ENCODE measurements at places on chromosomes 12 and 14. TPM values are rescaled to one million over a fixed set of nuclear protein-coding genes. Genes with fewer than 3 reads are reported as not detected.

DNA sequence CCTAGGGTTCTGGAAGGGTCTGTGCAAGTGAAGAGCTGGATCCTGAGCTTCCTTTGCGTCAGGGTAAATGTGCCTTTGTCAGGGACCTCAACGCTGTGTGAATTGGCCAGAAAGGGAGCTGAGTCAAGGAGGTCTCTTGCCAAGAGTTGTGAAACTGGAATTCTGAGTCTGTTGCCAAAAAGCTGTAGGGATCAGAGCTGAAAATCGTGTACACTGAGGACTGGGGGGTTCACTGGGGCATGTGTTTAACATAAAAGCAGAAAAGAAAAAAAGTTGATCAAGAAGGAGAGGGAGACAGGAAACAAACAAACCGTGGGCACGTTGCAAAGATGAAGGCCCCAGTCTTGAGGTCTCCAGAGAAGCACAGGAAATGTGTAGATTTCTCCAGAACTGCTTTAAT is 1081.5 kb downstream of the VRK1 start:
- no peaks in the 10 kb centered on the region for H3K4me1 ChIP-seq

GRCh38 chr12:751192-751998 is 984 bp upstream of the WNK1 start:
- peak overlapping the region; percentile 58 for H3K4me3 ChIP-seq
- H3K27me3 ChIP-seq = no peaks in the 10 kb centered on the region

DNA sequence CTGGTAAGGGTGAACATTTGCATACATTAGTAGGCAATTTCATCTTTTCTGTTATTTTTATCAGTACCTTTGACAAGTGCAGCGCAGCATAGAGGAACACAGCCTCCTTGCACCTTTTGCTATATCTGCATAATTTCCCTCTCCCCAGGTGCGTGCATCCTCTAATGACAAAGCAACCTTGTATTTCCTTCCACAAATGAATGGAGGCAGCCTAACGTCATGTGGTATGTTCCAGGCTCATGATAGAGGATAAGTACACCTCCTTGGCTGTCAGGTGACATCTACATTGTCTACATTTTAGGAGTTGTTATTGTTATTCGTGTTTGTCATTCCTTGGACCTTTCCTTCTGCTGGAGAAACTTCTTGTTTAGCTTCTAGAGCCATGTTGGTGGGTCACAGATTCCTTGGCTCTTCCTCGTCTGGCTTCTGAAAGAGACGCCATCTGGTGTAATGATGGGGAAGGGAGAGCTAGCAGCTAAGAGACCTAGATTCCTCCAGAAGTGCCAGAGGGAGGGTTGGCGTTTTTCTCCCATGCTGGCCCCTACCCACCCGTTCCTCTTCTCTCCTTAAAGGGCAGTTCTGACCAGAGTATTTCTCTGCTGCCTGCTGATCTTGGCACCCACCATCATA is 37.0 kb downstream of the EVL start:
- H3K27ac ChIP-seq = no peak overlapping the region
- H3K36me3 ChIP-seq = peaks cover 3% of the 10 kb centered on the region
- no peaks in the 10 kb centered on the region for H3K27me3 ChIP-seq

The SMIM41 gene
- 2.0 TPM for total RNA-seq

GRCh38 chr12:93526786-93527428 is 45.6 kb upstream of the SOCS2 start:
- H3K27me3 ChIP-seq = no peaks in the 10 kb centered on the region
- peak; percentile 95 for DNase-seq
- peaks cover 2% of the 10 kb centered on the region for H3K4me1 ChIP-seq
- H3K4me3 ChIP-seq = no peak overlapping the region

DNA sequence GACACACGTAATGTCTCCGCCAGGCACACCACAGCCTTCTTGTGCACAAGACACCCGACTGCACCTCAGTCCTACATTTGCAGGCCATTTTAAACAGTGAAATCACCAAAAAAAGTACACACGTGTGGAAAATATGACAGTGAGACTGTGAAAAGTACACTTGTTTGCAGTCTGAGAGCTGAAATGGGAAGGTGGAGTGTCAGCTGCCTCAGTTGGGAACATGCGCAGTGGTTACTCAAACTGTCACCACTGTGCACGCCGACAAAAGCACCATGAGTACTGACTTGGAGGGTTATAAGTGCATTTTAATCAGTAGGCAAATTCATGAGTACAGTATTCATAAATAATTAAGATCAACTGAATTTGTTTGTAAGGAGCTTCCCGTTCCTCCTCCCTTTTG is 15.8 kb downstream of the VPS33A start:
- H3K27ac ChIP-seq = no peak overlapping the region
- no peaks in the 10 kb centered on the region for H3K27me3 ChIP-seq
- H3K4me3 ChIP-seq = no peak overlapping the region
- no peaks in the 10 kb centered on the region for H3K36me3 ChIP-seq
- DNase-seq = no peak

The RAN gene
- 409 TPM for total RNA-seq

DNA sequence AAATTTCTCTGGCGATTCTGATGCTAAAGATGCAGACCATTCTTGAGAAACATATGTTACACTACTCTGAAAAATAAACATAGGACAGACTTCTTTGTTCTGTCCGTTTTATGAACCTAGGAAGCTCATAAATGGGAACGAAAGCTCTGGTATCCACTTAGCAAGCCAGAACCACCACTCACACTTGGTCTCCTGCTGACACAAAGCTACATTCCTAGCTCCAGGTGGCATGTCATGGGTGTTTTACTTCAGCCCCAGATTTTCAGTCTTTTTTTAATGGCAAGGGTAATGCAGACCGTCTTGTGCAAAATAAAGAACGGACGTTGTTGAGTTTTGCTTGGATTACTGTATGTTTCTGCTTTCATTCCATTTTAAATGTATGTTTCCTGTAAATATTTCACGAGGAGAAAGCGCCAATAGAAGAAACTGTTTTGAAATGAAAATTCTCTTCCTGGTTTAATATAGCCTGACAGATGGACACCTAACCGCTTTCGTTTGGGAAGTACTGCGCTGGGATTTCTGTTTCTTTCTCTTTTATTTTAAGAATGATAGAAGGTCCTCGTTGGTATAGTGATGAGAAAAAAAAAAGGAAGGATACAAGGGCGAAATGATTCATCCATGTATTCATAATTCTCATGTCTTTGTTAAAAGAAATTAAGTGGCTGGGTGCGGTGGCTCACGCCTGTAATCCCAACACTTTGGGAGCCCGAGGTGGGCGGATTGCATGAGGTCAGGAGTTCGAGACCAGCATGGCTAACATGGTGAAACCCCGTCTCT is 871 bp upstream of the COQ5 start:
- no peaks in the 10 kb centered on the region for H3K27me3 ChIP-seq
- H3K4me1 ChIP-seq = peaks cover 5% of the 10 kb centered on the region
- peak overlapping the region; percentile 93 for H3K27ac ChIP-seq

DNA sequence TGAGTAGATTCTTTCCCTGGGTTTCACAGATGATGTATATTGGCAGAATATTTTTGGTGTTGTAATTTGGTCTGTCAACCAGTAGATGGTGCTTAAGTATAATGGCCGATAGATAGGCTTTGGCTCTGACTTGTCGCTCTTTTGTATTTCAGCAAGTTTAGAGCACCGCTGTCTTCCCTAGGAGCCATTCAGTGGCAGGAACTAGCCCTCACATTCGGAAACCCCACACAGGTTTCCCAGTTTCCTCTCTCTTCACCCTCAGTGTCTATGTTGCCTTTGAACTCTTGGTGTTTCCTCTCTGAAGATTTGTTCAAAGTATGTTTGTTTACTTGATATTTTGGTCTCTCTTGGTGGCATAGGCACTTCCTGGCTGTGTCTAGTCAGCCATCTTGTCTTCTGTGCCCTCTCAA is 102.2 kb downstream of the GPHN start:
- H3K4me3 ChIP-seq = no peak overlapping the region
- no peaks in the 10 kb centered on the region for H3K36me3 ChIP-seq
- H3K27me3 ChIP-seq = no peaks in the 10 kb centered on the region
- no peak for DNase-seq

DNA sequence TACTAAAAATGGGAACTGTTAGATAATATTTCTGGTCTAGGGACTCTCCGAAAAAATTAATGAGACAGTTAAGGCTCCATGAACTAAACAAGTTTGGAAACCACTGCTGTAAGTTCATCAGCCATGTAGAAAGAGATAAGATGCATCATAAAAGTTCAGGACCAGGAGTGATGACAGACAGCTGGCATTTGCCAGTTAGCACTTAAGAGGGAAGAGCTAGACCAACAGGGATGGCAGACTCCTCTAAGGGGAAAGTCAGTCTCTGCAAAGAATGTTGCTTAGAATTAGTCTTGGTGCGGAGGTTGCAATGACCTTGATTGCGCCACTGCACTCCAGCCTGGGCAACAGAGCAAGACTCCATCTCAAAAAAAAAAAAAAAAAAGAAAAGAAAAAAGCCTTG is 129.4 kb downstream of the SYNE2 start:
- H3K27me3 ChIP-seq = no peaks in the 10 kb centered on the region
- no peak overlapping the region for H3K27ac ChIP-seq
- H3K4me3 ChIP-seq = no peak overlapping the region
- DNase-seq = no peak
- H3K36me3 ChIP-seq = no peaks in the 10 kb centered on the region
- H3K4me1 ChIP-seq = no peaks in the 10 kb centered on the region

DNA sequence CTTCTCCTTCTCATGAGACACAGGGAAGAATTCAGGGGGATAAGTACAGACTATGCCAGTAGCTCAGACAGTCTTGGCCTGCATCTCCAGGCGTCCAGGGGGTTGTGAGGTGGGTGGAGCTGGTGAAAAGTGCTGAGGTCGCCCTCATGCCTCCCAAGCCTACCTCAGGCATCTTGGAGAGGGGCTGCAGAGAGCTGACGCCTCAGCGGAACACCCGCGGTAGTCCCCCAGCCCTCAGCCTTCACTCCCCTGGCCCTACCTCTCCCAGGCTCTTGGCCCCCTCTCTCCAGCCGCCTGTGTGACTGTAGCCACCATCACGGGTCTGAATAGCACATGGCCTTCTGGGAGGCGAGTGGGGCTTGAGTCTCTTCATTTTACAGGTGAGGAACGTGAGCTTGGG is 59.8 kb upstream of the DLK1 start:
- no peaks in the 10 kb centered on the region for H3K27me3 ChIP-seq
- no peak overlapping the region for H3K4me3 ChIP-seq
- no peaks in the 10 kb centered on the region for H3K36me3 ChIP-seq
- no peak overlapping the region for H3K27ac ChIP-seq
- peaks cover 2% of the 10 kb centered on the region for H3K4me1 ChIP-seq

The NOPCHAP1 gene
- 12.2 TPM for total RNA-seq

- H3K27ac ChIP-seq = no peak overlapping the region
- H3K36me3 ChIP-seq = no peaks in the 10 kb centered on the region
- H3K4me1 ChIP-seq = no peaks in the 10 kb centered on the region
- no peak for DNase-seq
Measured at GRCh38 chr12:130478786-130479185, 141.1 kb downstream of the PIWIL1 start.

- no peak overlapping the region for H3K27ac ChIP-seq
- no peak overlapping the region for H3K4me3 ChIP-seq
Measured at GRCh38 chr14:97411938-97412612, 614.9 kb downstream of the VRK1 start.

The GPRC5A gene
- 2.3 TPM for total RNA-seq

DNA sequence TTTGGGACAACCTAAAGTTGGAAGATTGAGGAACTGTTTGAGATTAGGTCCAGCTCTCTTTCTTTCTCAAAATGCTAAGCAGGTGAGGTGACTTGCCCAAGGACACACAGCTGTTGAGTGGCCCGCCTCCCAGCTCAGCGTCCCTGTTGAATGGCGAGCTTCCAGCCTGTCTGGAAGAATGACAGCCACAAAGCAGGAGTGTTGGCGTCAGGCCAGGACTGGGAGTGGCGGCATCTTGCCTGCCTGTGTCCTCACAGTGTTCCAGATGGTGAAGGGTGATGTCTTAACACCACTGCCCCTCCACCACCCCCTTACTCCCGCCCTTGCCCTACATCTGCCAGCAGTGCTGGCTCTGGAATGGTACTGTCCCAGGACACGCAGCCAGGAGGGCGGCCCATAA is 4.4 kb upstream of the CEBPE start:
- no peak overlapping the region for H3K27ac ChIP-seq
- no peaks in the 10 kb centered on the region for H3K36me3 ChIP-seq
- H3K4me1 ChIP-seq = peaks cover 3% of the 10 kb centered on the region

The NELL2 gene
- 0.26 TPM for total RNA-seq

GRCh38 chr14:21182166-21182565 is 26.3 kb upstream of the OR5AU1 start:
- H3K36me3 ChIP-seq = no peaks in the 10 kb centered on the region
- no peak overlapping the region for H3K4me3 ChIP-seq
- DNase-seq = no peak
- no peaks in the 10 kb centered on the region for H3K27me3 ChIP-seq
- no peak overlapping the region for H3K27ac ChIP-seq

DNA sequence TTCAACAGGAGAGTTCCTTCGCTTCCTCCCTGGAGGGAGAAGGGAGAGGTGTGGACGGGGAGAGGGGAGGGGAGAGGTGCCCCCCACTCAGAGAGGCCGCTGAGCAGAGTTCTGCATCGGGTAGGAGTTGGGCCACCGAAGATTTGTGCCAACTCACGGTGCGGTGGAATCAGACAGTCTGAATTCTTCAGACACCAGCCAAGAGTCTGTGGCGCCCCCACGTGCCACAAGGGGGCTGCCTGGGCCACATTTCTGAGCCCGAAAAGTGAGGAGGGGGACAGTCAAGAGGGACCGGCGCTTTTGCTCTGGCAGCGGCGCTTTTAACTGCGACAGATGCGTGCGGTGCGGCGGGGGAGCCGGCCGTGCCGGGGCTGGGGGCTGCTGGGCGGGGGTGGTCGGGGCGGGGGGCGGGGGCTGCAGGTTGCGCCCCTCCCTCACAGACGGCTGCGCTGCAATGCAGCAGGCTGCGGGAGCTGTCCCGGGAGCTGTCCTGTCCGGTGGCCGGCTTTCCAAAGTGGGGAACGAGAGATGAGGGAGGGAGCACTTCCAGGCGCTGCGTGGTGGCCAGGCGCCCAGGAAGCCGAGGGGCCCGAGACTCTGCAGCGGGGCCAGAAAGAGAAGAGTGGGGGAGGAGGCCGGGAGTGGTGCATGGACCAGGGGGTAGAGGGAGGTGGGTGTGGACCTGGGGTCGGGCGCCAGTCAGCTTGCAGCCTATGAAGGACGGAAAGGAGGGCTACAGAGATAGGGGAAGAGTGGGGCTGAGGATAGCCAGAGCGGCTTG is 975 bp upstream of the RTL1 start:
- no peak overlapping the region for H3K4me3 ChIP-seq
- no peaks in the 10 kb centered on the region for H3K4me1 ChIP-seq
- DNase-seq = no peak
- peaks cover 12% of the 10 kb centered on the region for H3K36me3 ChIP-seq
- no peak overlapping the region for H3K27ac ChIP-seq
- peaks cover 2% of the 10 kb centered on the region for H3K27me3 ChIP-seq

- H3K27me3 ChIP-seq = no peaks in the 10 kb centered on the region
- no peak overlapping the region for H3K27ac ChIP-seq
- no peak overlapping the region for H3K4me3 ChIP-seq
- no peaks in the 10 kb centered on the region for H3K4me1 ChIP-seq
Measured at GRCh38 chr12:128864516-128865186, 11.4 kb downstream of the GLT1D1 start.

The OTOGL gene
- under 0.01 TPM for total RNA-seq

DNA sequence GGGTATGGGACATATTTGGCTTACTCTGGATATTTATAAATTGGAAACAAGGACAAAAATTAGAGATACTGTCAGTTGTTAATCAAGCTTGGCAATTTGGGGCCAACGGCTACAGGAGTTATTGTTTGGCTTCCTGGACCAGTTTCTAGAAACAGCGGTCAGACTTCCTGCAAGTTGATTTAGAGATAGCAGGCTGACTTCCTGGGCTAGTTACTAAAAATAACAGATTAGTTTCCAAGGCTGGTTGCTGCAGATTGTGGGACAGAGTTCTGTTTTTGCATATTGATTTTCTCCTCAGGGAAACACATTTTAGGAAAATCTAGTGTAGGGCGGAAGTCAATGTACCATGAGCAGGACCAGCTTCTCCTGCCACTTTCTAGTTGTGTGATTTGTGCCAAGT is 144.0 kb upstream of the TMPO start:
- H3K27me3 ChIP-seq = no peaks in the 10 kb centered on the region
- no peak overlapping the region for H3K27ac ChIP-seq
- peak; percentile 49 for DNase-seq
- no peaks in the 10 kb centered on the region for H3K36me3 ChIP-seq
- no peaks in the 10 kb centered on the region for H3K4me1 ChIP-seq
- no peak overlapping the region for H3K4me3 ChIP-seq

Data from fibroblast of lung (primary cell).